ENCODE measurements at places on chromosomes 5 and 9. TPM values are rescaled to one million over a fixed set of nuclear protein-coding genes. Genes with fewer than 3 reads are reported as not detected.

DNA sequence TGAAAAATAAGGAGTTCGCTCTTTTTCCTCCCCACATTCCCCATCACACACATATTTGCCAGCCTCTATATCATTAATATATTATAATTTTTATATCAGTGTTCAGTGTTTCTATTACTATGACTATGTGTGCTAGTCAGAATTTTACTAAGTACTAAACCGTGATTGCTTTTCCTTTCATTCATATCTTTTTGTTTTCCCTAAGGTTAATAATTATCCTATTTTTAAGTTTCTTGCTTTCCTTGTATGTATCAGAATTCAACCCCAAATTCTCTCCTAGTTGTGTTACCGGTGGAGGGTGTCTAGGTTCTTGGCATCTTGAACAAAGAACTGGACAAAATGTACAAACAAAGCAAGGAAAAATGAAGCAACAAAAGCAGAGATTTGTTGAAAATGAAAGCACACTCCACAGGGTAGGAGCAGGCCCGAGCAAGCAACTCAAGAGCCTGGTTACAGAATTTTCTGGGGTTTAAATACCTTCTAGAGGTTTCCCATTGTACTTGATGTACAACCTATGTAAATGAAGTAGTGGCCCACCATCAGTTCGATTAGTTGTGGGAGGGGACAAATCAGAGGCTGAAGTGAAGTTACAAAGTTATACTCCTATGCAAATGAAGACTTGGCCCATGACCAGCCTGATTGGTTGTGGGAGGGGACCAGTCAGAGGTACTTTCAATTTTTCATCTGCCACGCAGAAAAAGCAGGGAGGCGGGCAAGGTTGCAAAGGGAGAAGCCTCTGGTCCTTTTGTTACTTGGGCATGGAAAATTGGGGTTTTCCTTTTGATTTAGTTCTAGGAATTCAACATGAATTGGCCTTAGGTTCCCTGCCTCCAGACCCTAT, 43.8 kb downstream of the KIAA1191 start:
- DNase-seq: no peak

- DNase-seq: no peak
Measured at GRCh38 chr9:107345327-107345726, 62.2 kb downstream of the RAD23B start.

DNA sequence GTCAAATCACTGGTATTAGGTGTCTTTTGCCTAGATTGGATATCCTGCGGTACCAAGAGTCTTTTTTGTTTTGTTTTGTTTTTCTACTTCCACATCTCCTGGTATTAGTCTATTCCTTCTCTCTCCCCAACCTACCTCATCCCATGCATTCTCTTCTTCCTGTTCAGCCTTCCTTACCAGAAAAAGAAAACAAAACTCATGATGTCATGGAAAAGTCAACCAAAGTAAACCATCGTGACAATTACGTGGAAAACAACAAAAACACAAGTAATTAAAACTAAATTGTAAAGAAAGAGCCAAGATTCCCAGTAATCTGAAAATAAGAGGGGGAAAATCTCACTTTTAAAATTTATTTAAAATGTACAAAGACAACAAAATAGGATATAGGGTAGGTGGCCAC, 38.3 kb downstream of the TMEM167A start:
- no peak for DNase-seq

DNA sequence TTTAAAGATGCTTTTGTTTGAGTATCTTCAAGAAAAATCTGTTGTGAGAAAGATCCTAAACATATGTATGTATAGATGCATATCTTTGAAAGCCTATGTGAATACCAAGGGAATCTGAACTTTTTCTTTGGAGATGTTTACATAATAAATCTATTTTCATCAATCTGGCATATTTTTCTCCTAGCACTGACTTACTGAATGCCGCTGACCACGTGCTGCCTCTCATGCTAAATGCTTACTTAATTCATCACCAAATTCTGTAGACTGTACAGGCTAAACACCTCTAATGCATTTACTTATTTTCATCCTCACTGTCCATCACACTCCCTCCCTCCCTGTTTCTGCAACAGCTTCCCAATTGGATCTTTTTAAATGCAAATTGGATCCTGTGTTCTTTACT, 566.2 kb upstream of the WWC1 start:
- DNase-seq: no peak

GRCh38 chr5:168578006-168578405, 1.2 kb downstream of the PANK3 start:
- no peak for DNase-seq

Gene PLAC8L1
- total RNA-seq: 1.5 TPM

Gene PPP3R2
- not detected for total RNA-seq

Gene CBY3
- 0.38 TPM for total RNA-seq
